Hippocampal formation (tissue), 2 donors: ENCODE measurements at places on chromosomes 11 and 22.

DNA sequence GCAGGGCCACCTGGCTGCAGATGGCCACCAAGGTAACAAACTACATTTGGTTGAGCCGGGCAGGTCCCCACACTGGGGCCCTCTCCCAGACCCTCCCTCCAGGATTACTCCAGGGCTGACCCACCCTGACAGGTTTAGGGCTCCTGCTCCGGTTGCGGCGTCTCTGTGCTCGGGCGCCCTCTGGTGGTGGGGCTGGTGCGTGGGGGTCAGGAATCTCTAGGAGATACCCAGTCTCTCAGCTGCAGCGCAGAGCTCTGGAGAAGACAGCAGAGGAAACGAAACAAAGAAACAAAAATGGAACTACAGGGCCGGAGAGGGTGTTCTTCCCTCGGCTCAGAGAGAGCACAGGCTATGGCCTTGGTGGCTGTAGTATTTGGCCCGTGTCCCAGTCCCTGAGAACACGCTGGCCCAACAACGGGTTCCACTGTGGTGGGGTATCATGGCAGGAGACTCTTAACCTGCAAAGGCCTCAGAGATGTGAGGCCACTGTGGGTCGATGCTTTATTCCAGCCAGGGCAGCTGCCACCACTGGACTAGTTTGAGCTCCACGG lies 2.4 kb downstream of the C11orf96 start:
- DNase-seq, result no peak

DNA sequence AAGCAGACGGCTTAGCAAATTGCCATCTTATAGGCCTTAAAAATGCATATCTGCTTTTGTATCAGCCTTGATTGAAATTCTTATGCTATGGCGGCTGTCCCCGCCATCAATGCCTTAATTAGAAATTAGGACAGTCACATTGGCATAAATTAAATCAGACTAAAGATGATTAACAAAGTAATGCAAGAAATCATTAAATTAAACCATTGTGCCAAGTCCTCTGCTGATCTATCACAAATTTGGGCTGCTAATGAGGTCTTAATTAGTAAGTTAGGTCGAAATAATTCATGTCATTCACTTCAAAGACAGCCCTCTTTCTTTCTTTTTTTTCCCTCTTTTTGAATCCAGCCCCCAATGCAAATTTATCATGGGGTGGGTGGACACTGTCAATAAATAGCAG lies 159.3 kb downstream of the MIAT start:
- no peak for DNase-seq

- no peak for DNase-seq
These were observed 41.0 kb downstream of the AHNAK start for GRCh38 chr11:62505440-62506091.

GRCh38 chr11:122215244-122215992 lies 99.4 kb upstream of the BLID start:
- DNase-seq, result peak; percentile 77

DNA sequence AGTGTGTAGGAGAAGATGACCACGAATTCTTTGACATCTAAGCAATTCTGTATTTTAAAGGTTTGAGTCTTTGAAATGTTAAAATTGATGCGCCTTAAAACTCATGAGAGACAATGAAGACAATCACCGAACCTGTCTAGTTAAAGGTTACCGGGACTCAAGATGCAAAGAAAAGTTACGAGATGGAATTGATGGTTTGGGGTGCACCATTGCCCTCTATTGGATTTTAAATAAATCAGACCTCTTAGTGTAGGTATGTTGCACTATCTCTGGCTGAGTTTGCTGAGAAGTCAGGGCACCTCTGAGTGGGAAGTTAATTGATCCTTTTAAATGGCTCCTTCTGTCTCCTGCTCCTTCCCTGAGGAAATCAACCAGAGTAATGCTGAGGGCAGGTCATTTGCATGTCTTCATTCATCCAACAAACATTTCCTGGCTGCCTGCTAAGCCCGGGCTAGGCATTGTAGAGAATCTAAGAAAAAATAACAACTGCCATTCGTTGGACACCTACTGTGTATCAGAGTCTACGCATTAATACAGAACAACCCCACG lies 19.4 kb upstream of the TMA7B start:
- no peak for DNase-seq

DNA sequence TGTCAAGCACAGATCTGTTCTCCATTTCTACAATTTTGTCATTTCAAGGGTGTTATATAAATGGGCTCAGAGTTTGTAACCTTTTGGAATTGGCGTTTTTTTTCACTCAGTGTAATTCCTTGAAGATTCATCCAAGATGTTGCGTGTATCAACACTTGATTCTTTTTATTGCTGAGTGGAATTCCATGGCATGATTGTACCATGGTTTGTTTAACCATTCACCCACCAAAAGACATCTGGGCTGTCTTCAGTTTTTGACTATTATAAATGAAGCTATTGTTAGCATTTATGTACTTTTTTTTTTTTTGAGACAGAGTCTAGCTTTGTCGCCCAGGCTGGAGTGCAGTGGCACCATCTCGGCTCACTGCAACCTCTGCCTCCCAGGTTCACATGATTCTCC lies 2.9 kb downstream of the OOSP1 start:
- no peak for DNase-seq

DNA sequence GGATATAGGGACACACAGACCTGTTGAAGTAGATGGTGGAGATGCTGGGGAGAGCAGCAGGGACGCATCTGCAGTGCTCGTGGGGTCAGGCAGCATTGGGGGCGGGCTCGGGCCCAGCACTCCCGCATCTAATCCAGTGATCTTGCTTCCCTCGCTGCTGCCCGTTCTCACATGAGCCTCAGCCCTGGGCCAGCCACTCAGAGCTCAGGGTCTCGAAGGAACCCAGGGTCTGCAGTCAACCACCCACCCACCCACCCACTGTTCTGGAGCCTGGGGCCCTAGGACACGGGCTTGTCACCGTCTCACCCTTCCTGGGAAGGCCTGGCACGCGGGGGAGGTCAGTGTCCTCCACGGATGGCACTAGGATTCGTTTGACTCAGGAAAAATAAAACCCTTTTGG lies 406.0 kb downstream of the TBC1D22A start:
- DNase-seq, result no peak

DNA sequence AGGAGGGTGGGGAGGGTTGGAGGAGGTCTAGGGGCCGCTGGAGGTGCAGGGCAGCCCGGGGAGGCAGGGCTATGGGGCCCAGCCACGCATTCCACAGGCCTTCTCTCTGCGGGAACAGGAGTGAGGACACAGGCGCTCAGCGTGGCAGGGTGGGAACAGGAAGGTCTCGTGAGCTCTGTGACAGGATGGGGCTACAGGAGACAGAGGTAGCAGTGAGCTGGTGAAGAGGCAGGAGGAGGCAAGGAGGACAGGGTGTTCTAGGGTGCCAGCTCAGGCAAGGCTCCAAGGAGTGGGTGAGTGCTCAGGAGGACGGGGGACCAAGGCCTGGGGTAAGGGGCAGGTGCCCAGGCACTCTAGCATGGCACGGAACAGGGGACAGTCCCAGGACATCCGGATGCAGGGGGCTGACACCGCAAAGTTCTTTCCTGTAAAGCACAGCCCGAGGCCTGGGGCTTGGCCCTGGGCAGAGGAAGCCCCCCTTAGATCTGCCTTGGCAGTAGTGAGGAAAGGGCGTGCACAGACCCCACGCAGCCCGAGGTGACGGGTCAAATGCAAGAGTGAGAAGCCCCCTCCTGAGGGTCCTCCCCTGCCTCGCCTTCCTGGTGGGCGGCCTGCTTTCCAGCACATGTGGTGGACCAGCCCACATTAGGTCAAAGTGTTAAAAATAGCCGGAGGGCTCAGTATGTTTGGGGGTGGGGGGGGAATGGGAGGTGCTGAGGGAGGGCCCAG lies 4.7 kb upstream of the NEAT1 start:
- DNase-seq, result no peak

GRCh38 chr11:32216749-32217148 lies 125.9 kb downstream of the RCN1 start:
- no peak for DNase-seq

GRCh38 chr22:46091277-46091977 lies 58.9 kb upstream of the PPARA start:
- DNase-seq, result no peak

- no peak for DNase-seq
These were observed 17.8 kb downstream of the TMEM121B start for GRCh38 chr22:17103351-17103750.

- DNase-seq, result no peak
These were observed 16.2 kb downstream of the TSPAN4 start for GRCh38 chr11:858762-859339.

- no peak for DNase-seq
These were observed 90.6 kb upstream of the SLC22A12 start for GRCh38 chr11:64500176-64501013.

DNA sequence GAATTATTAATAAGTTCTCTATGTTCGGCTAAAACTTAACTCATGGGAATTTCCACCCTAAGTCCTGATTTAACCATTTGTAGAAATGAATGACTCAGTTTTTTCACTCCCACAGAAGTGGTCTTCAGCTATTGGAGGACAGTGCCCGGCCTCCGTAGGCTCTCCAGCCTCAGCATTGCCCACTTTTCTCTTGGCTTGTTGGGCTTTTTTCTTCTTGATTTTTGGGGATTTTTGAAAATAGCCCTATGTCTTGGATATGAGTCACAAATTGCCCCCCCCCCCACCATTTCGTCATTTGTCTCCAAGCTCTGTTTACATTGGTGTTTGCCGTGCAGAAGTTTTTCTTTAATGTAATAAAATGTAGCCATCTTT lies 66.7 kb downstream of the PACS1 start:
- DNase-seq, result no peak

GRCh38 chr11:64906314-64906635 lies 10.7 kb downstream of the ATG2A start:
- no peak for DNase-seq

GRCh38 chr11:28384418-28384817 lies 276.2 kb downstream of the METTL15 start:
- no peak for DNase-seq

DNA sequence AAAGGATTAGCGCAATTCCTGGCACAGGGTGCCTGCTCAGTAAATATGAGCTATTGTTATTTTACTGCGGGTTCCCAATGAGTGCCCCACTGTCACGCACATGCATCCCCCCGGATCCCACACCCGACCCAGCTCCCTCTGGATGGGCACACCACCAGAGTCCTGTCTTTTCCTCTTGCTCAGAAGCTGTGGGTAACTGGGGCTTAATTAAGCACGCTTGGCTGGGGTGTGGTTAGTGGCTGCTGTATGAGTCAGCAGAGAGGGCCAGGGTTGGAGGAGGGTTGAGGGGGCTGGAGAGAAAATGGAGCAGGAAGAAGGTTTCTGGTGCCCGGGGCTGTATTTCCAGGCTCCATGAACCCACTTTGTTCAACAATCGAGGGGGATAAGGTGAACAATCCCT lies 30.3 kb upstream of the NECTIN1 start:
- no peak for DNase-seq

GRCh38 chr11:2540223-2540991 lies 95.6 kb downstream of the KCNQ1 start:
- DNase-seq, result no peak

DNA sequence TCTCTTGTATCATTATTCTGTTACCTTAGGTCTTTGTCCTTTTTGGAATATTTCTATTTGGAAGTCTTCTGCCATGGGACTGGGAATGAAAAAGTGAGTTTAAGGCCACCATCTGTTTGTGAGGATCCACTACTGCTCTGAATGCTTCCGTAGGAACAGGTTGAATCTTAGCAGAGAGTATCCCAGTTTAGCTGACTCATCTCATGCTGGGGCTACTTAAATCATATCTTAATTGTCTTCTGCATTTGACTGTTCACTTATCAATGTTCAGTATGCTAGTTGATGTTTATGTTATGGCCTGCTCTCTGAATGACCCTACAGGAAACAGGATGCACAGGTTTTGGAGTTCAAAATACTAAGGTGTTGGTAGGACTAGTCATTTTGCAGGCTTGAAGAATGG lies 1.4 kb upstream of the OR52I2 start:
- no peak for DNase-seq

GRCh38 chr11:31805037-31805628 lies 6.0 kb downstream of the PAX6 start:
- DNase-seq, result no peak

GRCh38 chr11:47566149-47566698 lies 825 bp downstream of the PTPMT1 start:
- no peak for DNase-seq

GRCh38 chr22:45120931-45121330 lies 42.8 kb upstream of the NUP50 start:
- no peak for DNase-seq

DNA sequence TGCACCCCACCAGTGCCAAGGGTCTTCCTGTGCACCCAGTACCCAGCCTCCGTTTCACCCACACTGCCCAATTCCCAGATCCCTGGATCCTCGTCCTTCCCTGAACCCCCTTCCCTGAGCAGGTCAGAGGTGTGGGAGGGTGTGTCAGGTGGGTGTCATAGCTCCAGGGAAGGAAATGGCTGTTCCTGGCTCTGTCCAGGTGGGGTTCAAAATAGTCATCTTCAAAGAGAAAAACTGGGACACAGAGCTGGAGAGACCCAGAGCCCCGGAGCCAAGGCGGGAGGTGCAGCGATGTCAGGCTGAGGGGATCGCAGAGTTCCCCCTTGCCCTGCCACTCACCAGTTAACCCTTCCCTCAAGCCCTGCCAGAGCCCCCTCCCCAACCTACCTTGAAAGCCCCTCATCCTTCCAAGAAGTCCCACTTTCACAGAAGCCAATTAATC lies 698 bp downstream of the C1QTNF4 start:
- no peak for DNase-seq

GRCh38 chr22:44642096-44642644 lies 59.8 kb upstream of the PRR5 start:
- no peak for DNase-seq

- DNase-seq, result no peak
These were observed 34.4 kb downstream of the PRDM11 start for GRCh38 chr11:45180848-45181192.

DNA sequence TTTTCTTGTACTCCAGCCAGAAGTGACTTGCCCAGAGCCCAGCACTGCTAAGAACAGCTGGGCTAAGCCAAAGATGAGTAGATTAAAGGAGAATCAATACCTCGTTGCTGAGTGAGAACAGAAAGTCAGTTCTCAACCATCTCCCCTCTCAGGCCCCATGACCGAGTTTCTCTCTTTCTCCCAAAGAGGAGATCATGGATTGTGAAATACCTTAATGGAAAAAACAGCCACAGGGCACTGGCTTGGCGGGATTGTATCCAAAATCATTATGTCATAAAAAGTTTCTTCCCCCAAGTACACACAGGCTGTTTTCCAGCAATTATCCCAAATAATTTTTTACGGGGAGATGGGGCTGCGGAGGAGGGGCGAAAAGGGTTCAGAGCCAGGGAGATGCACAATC lies 111.8 kb upstream of the TMEM45B start:
- no peak for DNase-seq

DNA sequence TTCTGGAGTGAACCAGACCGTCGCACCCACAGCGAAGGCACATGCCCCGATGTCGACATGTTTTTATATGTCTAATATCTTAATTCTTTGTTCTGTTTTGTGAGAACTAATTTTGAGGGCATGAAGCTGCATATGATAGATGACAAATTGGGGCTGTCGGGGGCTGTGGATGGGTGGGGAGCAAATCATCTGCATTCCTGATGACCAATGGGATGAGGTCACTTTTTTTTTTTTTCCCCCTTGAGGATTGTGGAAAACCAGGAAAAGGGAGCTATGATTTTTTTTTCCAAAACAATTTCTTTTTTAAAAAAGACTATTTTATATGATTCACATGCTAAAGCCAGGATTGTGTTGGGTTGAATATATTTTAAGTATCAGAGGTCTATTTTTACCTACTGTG lies 49.2 kb upstream of the OR4B1 start:
- no peak for DNase-seq

GRCh38 chr22:49734882-49735281 lies 92.8 kb downstream of the BRD1 start:
- no peak for DNase-seq

- no peak for DNase-seq
These were observed 468.9 kb downstream of the LUZP2 start for GRCh38 chr11:24965748-24966147.

- peak; percentile 23 for DNase-seq
These were observed 743.8 kb downstream of the NTM start for GRCh38 chr11:132114185-132114584.
